ENCODE measurements at places on chromosomes 1 and 21.
A peak's percentile ranks its signal among the peaks of the same experiment; 100 is the strongest.

DNA sequence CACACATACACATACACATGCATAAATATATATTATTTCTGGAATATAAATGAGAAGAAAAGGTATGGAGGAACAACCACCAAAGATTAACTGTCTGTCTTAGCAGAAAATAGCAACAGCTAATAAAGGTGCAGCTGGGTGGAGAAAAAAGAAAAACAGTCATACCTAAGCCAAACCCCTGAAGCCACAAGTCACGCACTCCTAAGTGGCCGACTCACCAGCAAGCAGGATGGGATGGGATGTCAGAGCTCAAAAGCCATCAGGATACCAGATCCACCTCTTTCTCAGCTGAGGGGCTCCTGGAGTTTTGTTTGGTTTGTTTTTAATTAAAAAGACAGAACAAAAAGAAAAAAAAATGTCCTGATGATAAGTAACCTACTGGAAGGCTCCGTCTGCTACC lies 64.7 kb upstream of the HIVEP3 start:
- DNase-seq, result no peak

DNA sequence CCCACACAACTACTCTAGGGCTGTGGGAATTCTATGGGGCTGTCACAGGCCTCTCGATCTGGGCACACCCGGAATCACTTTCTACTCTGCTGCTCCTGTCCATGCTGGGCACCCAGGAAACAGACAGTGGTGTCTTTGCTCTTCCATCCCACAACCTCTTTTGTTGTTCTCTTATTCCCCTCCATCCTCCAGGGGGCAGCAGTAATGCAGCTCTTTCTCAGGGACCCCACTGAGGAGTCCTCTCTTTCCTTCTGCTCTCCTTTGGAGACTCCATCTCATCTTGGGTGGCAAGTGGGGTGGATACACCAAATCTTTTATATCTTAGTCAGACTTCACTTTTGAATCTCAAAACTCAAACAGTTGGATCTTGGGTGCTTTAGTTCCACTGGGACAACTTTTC lies 206.3 kb downstream of the HS2ST1 start:
- DNase-seq, result no peak

DNA sequence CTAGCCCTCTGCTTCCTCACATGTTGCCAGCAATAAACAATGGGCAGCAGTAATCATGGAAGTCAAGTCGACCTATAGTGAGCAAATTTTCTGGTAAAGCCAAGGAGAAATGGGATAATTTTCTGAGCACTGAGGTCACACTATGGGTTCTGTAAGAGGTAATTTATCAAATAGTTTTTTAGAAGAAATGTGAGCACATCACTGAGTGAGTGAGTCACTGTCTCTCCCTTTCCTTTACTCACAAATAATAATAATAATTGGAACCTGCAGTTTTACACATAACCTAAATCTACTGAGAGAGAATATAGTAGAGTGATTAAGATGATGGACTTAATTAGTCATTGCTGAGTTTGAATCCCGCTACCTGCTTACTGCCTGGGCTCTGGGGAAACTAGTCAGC lies 23.6 kb downstream of the SLC35F3 start:
- no peak for DNase-seq

DNA sequence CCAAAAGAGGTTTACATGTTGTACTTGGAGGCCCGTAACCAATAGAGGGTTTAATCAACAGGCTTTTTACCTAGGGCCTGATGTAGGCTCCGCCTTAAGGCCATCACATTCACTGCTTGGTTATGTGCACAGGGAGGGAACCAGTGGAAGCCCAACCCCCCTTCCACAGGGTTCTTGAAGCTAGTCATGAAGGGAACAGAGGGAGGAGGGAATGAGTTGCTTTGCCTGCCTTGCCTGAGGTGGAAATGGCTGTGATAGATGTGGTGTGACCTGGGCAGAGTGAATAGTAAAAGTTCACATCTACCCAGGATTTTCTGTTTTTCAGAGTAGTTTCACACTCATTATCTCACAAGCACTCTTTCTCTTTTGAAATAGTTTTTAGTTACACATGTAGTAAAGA lies 215.1 kb downstream of the ST6GALNAC3 start:
- no peak for DNase-seq

GRCh38 chr1:24096009-24096738 lies 15.8 kb downstream of the MYOM3 start:
- no peak for DNase-seq

DNA sequence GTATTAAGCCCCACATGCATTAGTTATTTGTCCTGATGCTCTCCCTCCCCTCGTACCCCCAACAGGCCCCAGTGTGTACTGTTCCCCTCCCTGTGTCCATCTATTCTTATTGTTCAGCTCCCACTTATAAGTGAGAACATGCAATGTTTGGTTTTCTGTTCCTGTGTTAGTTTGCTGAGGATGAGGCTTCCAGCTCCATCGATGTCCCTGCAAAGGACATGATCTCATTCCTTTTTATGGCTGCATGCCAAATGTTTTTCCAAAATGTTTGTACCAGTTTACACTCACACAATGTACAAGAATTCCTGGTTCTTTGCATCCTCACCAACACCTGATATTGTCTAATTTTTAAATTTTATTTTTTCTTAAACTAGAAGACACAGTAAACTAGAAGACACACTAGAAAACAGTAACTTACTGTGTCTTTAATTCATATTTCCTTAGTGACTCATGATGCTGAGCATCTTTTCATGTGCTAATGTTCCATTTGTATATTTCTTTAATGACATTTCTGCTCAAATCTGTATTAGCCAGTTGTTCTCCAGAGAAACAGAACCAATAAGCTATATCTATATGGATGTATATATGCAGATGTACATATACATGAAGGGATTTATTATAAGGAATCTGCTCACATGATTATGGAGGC lies 19.4 kb upstream of the USP1 start:
- DNase-seq, result no peak

DNA sequence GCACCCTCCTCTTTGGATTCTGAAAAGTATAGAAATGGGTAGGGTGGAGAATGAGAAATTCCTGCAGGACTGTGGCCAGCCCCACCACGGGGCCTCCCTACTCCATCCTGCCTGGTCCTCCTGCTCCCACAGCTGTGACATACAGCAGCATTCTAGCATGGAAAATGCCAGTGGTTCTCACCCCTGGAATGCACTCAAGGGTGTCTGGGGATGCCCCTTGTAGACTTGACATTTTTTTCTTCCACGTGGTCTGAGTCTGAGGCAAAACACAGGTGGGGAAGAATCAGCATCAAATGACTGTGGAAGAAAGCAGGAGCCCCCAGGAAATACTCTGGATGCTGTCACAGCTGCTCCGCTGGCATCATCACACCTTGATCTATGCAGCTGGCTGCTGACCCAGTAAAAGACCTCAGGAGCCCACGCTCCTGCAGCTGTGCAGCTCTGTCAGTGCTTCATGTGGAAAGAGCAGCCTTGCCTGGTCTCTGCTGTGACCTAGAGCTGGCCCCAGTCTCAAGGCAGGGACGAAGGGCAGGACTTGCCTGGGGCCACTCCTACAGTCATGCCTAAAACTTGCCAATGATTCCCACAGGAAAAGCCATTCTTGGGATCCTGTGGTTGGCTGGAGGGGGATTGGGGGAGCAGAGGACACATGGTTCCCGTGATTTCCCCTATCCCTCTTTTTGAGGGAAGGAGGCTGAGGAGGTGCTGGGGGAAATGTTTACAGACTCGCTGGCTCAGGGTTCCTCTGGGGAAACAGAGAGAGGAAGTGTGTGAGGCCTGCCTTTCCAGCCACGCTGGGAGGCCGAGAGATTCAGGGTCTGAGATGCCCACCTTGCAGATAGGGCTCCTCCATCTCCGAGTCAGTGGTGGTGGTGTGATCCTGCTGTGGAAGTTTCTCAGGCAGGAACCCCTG lies 10.8 kb upstream of the A3GALT2 start:
- no peak for DNase-seq

DNA sequence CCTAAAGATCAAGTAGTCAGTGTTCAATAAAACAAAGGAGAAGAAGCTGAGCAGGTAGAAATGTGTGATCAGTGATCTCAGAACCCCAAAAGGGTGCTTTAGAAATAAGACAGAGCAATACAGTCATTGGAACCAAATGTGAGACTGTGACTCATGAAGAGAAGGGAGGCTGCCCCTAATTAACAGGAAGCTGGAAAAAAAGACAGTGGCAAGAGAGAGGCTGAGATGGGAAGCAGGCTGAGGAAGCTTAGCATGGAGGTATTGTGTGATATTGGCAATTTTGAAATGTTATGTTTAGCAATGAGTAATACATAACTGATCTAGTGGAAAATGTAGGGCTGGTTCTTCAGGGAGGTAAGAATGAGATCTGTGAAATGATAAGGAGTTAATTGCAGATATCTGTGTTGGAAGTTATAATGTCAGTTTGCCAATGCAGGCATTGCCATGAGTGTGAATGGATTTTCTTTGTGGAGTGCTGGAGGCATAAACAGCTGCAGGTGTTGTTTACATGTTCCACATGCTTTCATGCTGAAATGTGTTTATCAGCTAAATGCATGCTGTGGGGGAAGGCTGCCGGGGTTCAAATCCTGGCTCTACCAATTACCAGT lies 90.6 kb upstream of the CACNA1E start:
- DNase-seq, result no peak

DNA sequence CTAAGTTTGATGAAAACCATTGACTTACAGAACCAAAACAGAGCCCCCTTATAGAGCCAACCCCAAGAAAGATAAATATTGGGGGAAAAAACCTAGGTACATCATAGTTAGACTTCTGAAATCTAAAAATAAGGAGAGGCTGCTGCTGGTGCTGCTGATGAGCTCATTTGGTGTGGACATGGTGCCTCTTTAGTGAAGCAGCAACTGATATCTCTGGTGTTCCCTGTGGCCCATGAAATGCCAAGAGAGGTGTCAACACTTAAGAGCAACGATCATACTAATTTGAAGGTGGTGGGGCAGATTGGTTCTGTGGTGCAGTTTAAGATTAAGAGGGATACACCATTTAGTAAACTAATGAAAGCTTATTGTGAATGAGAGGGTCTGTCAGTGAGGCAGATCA lies 35.9 kb downstream of the ST3GAL3 start:
- no peak for DNase-seq

- peak; percentile 61 for DNase-seq
Measured at GRCh38 chr1:173009597-173009996, 41.1 kb downstream of the TNFSF18 start.

DNA sequence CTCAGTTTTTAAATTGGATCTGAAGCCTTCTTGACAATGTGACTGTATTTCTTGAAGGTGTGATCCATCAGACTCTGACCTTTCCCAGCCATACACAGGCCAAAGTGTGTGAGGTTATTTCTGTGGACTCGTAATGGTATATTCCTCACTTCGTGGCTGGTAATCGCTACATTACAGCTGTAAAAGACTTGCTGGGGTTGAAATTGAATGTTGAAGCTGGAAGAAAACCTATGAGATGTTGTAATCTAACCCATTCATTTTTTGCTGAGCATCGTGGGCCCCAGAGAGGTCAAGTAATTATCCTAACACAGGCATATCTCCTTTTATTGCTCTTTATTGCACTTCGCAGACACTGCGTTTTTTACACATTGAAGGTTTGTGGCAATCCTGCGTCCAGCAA lies 405.6 kb upstream of the ZP4 start:
- DNase-seq, result no peak

GRCh38 chr1:238991765-238992495 lies 394.4 kb upstream of the CHRM3 start:
- peak; percentile 18 for DNase-seq

- DNase-seq, result no peak
Measured at GRCh38 chr1:220577926-220578325, 50.0 kb downstream of the MARK1 start.
